ENCODE measurements at places on chromosomes 16 and 17. TPM values are rescaled to one million over a fixed set of nuclear protein-coding genes. Genes with fewer than 3 reads are reported as not detected.

The OR2C1 gene
- total RNA-seq, result not detected

The FOXL1 gene
- total RNA-seq, result not detected

The METRN gene
- total RNA-seq, result 11.0 TPM

The KRTAP1-1 gene
- not detected for total RNA-seq

The NTN1 gene
- 0.31 TPM for total RNA-seq

The RND2 gene
- total RNA-seq, result not detected

Measured in activated naive CD4-positive, alpha-beta T cell treated with anti-CD3 and anti-CD28 coated beads for 36 hours (primary cell).